Gastrocnemius medialis (tissue), 4 donors: ENCODE measurements at places on chromosomes 12 and 14. TPM values are rescaled to one million over a fixed set of nuclear protein-coding genes. Genes with fewer than 3 reads are reported as not detected.

DNA sequence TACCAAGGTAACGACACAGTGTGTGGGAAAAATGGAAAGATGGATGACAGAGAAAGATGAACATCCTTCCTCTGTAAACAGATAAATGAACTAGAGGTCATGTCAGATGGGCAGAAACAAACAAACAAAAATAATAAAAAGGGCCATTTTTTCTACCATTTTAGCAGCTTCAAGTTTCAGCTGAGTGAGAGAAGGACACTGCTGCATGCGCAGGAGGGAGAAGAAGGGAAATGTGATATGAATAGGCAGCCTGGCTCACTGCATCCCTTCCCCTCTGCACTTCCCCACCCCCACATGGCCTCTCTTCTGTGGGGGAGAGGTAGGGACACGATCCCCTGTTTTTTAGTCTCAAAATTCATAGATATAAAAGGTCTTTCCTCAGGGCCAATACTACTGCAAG lies 492.0 kb downstream of the NELL2 start:
- no peak overlapping the region for H3K27ac ChIP-seq
- no peaks in the 10 kb centered on the region for H3K27me3 ChIP-seq
- H3K36me3 ChIP-seq = no peaks in the 10 kb centered on the region
- no peak for DNase-seq
- no peak overlapping the region for H3K4me3 ChIP-seq

PMCH gene
- total RNA-seq = not detected

- no peaks in the 10 kb centered on the region for H3K36me3 ChIP-seq
- no peaks in the 10 kb centered on the region for H3K4me1 ChIP-seq
- no peak for DNase-seq
- H3K27me3 ChIP-seq = peaks cover 14% of the 10 kb centered on the region
- H3K27ac ChIP-seq = no peak overlapping the region
Observed at GRCh38 chr14:104036212-104036611, 49.3 kb upstream of the ASPG start.

GRCh38 chr12:53391724-53392123 lies 11.7 kb downstream of the SP1 start:
- H3K4me1 ChIP-seq = peaks cover 46% of the 10 kb centered on the region
- H3K27ac ChIP-seq = peak overlapping the region; percentile 67
- H3K4me3 ChIP-seq = no peak overlapping the region
- no peaks in the 10 kb centered on the region for H3K27me3 ChIP-seq

DNA sequence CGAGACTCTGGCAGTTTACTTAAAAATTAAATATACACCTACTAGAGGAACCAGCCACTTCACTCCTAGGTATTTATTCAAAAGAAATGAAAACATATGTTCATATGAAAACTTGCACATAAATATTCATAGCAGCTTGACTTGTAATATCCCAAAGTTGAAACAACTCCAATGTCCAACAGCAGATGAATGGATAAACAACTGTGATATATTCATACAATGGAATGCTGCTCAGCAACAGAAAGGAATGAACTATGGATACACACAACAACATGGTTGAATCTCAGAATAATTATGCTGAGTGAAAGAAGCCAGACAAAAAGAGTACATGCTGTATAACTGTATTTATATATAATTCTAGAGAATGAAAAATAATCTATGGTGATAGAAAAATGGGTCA lies 53.4 kb upstream of the DACT1 start:
- no peaks in the 10 kb centered on the region for H3K4me1 ChIP-seq
- no peak overlapping the region for H3K4me3 ChIP-seq
- H3K27me3 ChIP-seq = no peaks in the 10 kb centered on the region
- no peak overlapping the region for H3K27ac ChIP-seq

- H3K27me3 ChIP-seq = no peaks in the 10 kb centered on the region
- no peaks in the 10 kb centered on the region for H3K36me3 ChIP-seq
- DNase-seq = no peak
- peak overlapping the region; percentile 25 for H3K4me3 ChIP-seq
Observed at GRCh38 chr12:114671443-114672411, 12.2 kb downstream of the TBX3 start.

GRCh38 chr14:67370830-67371229 lies 10.7 kb downstream of the EIF2S1 start:
- H3K4me3 ChIP-seq = no peak overlapping the region
- H3K4me1 ChIP-seq = no peaks in the 10 kb centered on the region
- no peak for DNase-seq
- peaks cover 90% of the 10 kb centered on the region for H3K36me3 ChIP-seq
- no peak overlapping the region for H3K27ac ChIP-seq

DNA sequence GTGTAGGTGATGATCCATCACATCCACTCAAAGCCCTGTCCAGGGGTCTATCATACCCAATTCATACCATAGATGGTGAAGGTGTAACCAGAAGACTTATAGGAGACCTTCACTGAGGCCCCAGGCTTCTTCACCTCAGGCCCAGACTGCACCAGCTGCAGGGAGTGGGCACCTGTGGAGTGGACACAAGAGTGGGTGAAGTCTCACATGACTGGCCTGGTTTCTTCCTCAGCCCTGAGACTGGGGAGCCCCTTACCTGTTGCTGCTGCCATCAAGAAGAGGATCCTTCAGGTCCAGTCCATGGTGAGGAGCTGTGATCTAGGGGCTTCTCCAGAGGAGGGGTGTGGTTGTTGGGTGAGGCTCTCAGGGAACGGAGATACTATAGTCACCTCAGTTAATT lies 851.0 kb downstream of the TMEM121 start:
- H3K27ac ChIP-seq = no peak overlapping the region
- no peak overlapping the region for H3K4me3 ChIP-seq
- DNase-seq = no peak
- no peaks in the 10 kb centered on the region for H3K36me3 ChIP-seq
- H3K4me1 ChIP-seq = no peaks in the 10 kb centered on the region

DNA sequence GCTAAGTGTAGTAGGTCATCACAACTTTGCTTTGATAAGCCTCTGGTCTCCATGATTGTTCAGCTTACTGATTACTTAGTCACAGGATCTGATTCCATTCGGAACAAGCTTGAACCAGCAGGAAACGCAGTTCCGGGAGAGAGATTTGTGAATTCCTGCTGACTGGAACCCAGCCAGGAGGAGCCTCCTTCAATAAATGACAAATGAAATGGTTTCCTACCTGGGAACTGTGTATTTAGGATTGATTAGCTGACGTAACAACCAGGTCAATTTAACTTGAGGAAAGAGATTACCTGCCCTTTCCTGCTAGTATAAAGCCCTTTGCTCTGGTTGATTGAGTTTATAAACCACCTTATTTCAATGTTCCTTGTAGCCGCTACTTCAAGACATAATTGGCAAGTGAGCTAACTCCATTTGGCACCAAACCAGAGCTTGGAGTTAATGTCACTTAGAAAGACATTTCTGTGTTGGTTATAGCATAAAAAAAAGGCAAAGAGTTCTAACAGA lies 35.1 kb upstream of the KCNH3 start:
- no peaks in the 10 kb centered on the region for H3K36me3 ChIP-seq
- H3K4me3 ChIP-seq = no peak overlapping the region
- no peak for DNase-seq
- H3K27me3 ChIP-seq = no peaks in the 10 kb centered on the region
- H3K4me1 ChIP-seq = no peaks in the 10 kb centered on the region
- peak overlapping the region; percentile 8 for H3K27ac ChIP-seq

NEDD8 gene
- 164 TPM for total RNA-seq

- H3K27ac ChIP-seq = peak overlapping the region; percentile 8
- H3K4me1 ChIP-seq = peaks cover 22% of the 10 kb centered on the region
- DNase-seq = no peak
- H3K27me3 ChIP-seq = no peaks in the 10 kb centered on the region
Observed at GRCh38 chr14:76927971-76928700, 100.4 kb downstream of the IRF2BPL start.

OTOGL gene
- total RNA-seq = not detected

- H3K4me3 ChIP-seq = no peak overlapping the region
- no peaks in the 10 kb centered on the region for H3K36me3 ChIP-seq
- no peak overlapping the region for H3K27ac ChIP-seq
- no peaks in the 10 kb centered on the region for H3K27me3 ChIP-seq
- no peak for DNase-seq
- H3K4me1 ChIP-seq = peaks cover 3% of the 10 kb centered on the region
Observed at GRCh38 chr12:124152731-124153130, 142.2 kb upstream of the RFLNA start.

- no peaks in the 10 kb centered on the region for H3K36me3 ChIP-seq
- no peaks in the 10 kb centered on the region for H3K27me3 ChIP-seq
- no peak overlapping the region for H3K4me3 ChIP-seq
Observed at GRCh38 chr12:120862664-120863063, 41.5 kb downstream of the SPPL3 start.

DNA sequence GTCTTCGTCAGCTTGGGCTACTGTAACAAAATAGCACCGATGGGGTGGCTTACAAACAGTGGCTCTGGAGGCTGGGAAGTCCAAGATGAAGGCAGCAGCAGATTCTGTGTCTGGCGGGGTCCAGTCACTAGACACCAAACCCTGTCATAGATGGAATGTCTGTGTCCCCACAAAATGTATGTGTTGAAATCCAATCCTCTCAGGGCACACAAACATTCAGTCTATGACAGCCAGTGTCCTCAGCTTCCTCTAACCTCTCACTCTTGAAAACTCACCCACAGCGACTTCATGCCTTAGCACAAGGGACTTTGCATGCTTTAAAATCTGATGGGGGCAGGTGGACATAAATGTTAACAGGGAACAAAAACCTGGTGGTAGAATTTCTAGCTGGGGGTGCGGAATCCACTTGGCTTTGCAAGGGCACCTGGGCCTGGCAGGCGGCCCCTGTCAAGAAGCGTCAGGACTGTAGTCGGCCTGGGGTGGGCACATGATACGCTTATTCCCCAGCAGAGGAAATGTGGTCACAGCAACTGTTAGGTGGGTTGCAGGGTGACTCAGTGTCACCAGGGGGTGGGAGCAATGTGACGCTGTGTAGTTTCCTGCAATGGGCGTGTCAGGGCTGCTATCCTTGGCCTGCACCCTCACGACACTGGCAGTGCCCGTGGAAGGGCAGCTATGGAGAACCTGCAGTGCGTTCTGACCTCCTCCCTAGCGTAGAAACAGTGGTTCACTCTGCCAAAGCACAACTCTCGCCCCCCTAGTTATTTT lies 17.7 kb downstream of the RIN3 start:
- H3K4me1 ChIP-seq = no peaks in the 10 kb centered on the region
- no peak overlapping the region for H3K27ac ChIP-seq
- DNase-seq = no peak
- H3K4me3 ChIP-seq = no peak overlapping the region

- H3K36me3 ChIP-seq = no peaks in the 10 kb centered on the region
- H3K27me3 ChIP-seq = no peaks in the 10 kb centered on the region
- peaks cover 2% of the 10 kb centered on the region for H3K4me1 ChIP-seq
- no peak overlapping the region for H3K27ac ChIP-seq
Observed at GRCh38 chr12:119783787-119784186, 93.3 kb downstream of the CIT start.

DNA sequence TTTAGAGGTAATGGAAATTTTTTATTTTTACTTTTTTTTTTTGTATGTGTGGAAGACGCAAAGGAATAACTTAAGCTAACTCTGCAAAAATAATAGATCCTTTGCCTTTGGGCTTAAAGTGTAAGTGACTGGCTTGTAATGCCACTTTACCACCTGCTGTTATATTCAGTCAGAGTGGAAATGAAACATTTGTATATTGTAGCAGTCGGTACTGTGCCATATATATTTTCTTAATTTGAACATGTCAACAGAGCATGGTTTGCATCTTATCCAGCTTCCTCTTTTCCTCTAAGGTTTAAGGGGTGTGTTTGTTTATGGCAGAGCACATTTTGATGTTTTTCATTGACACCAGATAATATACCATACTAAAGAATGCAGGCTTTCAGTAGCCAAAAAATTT lies 176.6 kb downstream of the TRHDE start:
- no peaks in the 10 kb centered on the region for H3K27me3 ChIP-seq
- no peaks in the 10 kb centered on the region for H3K36me3 ChIP-seq
- H3K27ac ChIP-seq = no peak overlapping the region
- H3K4me1 ChIP-seq = no peaks in the 10 kb centered on the region
- no peak for DNase-seq

DNA sequence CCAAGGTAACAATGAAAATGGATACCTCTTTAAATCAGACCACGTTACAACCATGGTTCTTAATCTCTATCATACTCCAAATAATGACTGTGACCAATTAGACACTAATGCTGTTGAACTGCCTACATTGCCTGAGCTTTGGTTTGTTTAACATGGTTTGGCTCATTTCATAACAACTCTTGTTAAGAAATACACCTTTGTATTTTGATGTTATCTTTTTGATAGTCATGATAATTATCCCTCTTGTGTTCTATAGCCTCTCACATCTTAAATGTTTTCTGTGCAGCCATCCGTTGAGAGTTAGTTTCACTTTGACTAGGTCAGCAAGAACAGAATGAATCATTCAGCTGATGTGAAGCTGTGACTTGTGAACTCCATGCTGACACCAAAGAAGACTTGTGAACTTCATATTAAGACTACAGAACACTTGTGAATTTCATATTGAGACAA lies 75.5 kb upstream of the RERGL start:
- no peak overlapping the region for H3K27ac ChIP-seq
- DNase-seq = no peak
- no peaks in the 10 kb centered on the region for H3K4me1 ChIP-seq
- no peaks in the 10 kb centered on the region for H3K36me3 ChIP-seq

- H3K36me3 ChIP-seq = no peaks in the 10 kb centered on the region
- no peak for DNase-seq
- H3K27me3 ChIP-seq = no peaks in the 10 kb centered on the region
- no peaks in the 10 kb centered on the region for H3K4me1 ChIP-seq
Observed at GRCh38 chr12:31817120-31817519, 88.3 kb upstream of the AMN1 start.

PAPLN gene
- 2.2 TPM for total RNA-seq

GRCh38 chr12:113326775-113327395 lies 8.0 kb downstream of the SLC8B1 start:
- peak overlapping the region; percentile 71 for H3K27ac ChIP-seq
- no peaks in the 10 kb centered on the region for H3K27me3 ChIP-seq
- no peak overlapping the region for H3K4me3 ChIP-seq
- H3K36me3 ChIP-seq = peaks cover 13% of the 10 kb centered on the region
- DNase-seq = no peak
- H3K4me1 ChIP-seq = peaks cover 20% of the 10 kb centered on the region

PA2G4 gene
- total RNA-seq = 204 TPM

LHX5 gene
- not detected for total RNA-seq

SPTB gene
- total RNA-seq = 123 TPM

GRCh38 chr14:50001999-50002925 lies 109.4 kb downstream of the ARF6 start:
- DNase-seq = peak; percentile 47
- peak overlapping the region; percentile 64 for H3K4me3 ChIP-seq
- H3K27ac ChIP-seq = peak overlapping the region; percentile 93
- H3K4me1 ChIP-seq = peaks cover 58% of the 10 kb centered on the region
- H3K27me3 ChIP-seq = no peaks in the 10 kb centered on the region

DNA sequence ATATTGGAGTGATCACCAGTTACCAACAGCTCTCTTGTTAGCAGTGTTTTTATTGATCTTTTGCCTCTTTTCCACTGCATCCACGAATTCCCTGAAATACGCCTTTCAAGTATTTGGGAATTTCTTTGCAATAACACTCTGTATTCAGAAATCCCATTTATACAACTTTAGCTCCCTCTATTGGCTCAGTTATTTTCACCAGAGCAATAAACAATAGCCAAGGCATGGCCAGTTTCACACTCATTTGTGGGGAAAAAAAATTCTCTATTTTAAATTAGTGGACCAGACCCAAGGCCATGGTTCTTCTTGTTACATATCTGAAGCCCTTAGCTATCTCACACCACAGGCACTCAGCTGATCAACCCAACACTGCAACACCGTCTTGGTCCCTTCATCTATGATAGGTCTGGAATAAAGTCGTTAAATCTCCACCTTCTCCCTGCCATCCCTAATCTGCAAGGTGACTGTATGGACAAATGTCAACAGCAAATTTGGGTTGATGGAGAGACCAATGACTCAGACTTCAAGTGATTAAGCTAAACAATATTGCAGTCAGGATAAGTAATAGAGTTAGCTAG lies 92.4 kb upstream of the TMEM260 start:
- H3K36me3 ChIP-seq = no peaks in the 10 kb centered on the region
- no peak overlapping the region for H3K4me3 ChIP-seq

CIROP gene
- not detected for total RNA-seq
